NCI-H1092 treated with DMSO at 0.1 percent for 48 hours (cell line): ENCODE measurements at places on chromosomes 3 and 15.

DNA sequence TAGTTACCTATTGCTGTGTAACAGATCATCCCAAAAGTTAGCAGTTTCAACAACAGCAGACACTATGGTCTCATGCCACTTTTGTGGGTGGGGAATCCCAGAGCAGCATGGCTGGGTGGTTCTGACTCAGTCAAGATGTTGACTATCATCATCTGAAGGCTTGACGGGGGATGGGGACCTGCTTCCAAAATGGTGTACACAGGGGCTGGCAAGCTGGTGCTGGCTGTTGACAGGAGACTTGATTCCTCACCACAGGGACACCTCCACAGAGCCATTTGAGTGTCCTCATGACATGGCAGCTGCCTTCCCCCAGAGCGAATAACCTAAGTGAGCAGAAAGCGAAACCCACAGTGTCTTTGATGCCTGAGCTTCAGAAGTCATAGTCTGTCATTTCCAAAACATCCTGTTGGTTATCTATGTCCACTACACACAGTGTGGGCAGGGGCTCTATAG, 19.1 kb downstream of the DNAJB8 start:
- DNase-seq: no peak

DNA sequence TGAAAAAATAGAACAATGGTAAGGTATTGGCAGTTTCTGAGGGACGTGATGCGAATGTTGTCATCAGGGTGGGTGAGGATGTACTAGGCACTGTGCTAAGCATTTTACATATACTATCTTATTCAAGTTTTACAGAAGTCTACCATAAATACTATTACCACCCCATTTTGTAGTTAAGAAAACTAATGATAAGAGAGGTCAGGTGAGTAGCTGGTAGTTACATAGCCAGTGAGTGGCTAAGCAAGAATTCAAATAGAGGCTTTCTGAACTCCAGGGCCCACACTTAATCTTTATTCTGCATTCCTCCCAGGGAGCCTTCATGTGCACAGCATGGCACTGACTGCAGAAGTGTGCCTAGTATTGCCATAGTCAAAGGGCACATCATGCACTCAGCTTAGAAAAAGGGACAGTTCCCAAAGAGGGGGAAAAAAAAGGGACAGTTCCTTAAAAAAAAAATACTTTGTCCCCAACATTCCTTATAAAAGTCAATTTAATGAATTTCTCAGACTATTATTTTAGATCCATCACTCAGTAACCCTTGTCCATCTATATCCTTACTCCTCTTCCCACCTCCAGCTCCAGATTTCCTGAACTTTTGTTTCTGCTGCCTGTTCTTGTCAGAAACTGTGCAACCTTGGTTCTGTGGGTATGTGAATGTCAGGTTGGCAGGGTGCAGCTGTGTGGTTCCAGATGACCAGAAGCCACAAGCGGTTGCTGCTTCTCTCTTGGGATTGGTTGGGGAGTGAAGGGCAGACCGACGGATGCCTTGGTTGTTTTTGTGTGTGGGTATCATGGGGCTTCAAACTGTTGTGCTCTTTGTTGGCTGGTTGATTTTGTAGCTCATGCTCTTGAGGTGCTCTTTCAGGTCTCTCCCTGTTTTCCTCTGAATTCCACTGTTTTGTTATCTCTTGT, 8.3 kb downstream of the MAPKBP1 start:
- no peak for DNase-seq

DNA sequence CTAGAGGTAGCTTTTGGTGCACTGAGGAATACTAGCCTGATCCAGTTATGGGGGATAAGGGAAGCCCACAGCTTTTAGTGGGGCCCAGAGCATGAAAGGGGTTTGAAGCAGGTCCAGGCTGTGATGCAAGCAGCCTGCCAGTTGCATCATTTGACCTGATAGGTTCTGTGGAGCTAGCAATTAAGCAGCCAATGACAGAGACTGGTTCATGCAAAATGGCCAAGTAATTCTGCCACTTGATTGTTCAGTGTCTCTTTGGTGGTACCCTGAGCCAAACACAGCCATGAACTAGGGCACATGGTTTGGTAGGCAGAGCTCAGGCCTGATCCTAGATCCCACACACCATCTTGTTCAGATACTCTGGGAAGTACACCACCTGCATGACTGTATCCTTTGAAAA, 91.0 kb upstream of the PRR23C start:
- DNase-seq: no peak

DNA sequence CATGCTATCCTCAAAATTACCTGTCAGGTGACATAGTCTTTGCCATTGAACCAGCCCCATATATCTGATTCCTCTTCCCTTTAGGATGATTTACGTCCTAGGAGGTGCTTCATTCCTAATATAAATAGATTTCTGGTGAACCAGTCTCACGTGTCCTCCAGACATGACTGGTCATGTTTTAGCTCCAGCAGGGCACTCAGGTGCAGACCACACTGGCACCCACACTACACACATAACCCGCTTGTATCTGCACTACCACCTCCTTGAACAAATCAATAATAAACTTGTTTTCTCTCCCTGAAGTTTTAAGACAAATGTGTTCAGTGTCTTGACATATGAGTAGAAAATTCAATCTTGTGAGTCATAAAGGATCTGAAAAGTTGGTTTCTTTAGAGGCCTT, 155.5 kb downstream of the GOLIM4 start:
- no peak for DNase-seq
